ENCODE measurements at places on chromosomes 7 and 10.

DNA sequence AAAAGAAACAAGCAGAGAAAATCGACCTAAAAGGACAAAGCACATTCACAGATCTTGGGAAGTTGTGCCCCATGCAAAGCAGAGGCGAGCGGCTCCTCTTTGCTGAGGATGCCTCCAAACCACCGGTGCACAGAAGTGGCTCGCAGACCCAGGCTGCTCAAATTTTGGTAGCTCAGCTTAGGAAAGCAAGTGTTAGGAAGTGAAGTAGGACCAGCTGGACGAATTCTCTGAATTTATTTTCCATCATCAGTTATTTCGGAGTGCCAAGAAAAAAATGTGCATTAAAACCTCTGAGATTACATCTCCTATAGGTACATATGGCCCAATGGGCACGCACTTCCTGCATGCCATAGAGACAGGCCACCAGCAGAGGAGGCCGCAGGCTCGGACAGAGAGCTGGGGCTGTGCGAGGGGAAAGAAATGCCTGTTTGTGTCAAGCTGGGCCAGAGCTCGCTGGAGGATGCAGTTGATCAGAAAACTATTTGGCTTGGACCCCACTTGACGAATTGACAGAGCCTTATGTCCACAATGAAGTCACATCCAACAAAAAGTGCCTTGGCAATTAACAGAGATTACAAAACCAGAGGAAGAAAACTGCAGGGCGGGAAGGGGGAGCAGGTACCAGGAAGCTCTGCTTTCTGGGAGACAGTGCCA is 122.3 kb upstream of the LYZL2 start:
- no peak for DNase-seq

- no peak for DNase-seq
Measured at GRCh38 chr10:52391927-52392602, 78.0 kb downstream of the DKK1 start.

GRCh38 chr7:78901566-78901965 is 551.9 kb downstream of the MAGI2 start:
- no peak for DNase-seq

DNA sequence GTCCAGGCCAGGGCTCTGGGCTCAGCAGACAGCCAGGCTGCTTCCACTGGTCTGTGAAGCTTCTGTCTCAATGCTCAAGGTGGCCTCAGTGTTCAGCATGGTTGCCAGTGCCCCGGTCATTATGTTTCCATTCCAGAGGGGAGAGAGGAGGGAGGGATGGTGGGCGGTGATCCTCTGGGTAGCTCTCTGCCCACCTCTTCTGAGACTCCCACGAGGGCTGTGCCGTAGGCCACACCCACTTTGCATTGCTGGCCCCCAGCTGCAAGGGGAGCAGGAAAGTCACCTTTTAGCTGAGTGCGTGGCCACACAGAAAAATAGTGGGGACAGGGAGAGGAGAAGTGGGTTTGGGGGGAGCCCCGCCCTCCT is 42.5 kb downstream of the FOXK1 start:
- no peak for DNase-seq

DNA sequence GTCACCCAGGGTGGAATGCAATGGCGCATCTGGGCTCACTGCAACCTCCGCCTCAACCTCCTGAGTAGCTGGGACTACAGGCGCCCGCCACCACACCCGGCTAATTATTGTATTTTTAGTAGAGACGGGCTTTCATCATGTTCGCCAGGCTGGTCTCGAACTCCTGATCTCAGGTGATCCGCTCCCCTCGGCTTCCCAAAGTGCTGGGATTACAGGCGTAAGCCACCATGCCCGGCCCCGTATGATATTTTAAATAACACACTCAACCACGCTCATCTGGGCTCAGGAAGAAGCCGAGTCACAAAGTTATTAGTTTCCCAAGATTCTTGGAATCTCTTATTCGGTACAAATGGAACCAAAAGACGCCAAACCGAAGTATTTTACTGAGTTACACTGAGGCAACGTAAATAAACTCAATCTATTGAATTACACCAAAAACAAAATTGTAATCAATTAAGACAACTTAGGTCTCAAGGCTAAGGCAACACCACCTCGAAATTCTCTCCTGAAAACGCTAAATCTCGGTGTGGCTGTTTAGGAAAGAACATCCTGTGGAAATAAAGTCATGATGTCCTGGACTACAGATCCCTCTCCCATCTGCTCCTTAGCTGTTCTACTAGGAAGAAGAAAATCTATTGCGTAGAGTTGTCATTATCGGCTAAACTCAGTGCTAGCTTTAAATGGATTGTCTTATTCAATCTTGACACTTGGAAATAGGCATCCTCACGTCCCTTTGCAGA is 910 bp downstream of the ARHGAP19 start:
- no peak for DNase-seq

GRCh38 chr10:72846238-72846637 is 47.3 kb upstream of the OIT3 start:
- DNase-seq = no peak

DNA sequence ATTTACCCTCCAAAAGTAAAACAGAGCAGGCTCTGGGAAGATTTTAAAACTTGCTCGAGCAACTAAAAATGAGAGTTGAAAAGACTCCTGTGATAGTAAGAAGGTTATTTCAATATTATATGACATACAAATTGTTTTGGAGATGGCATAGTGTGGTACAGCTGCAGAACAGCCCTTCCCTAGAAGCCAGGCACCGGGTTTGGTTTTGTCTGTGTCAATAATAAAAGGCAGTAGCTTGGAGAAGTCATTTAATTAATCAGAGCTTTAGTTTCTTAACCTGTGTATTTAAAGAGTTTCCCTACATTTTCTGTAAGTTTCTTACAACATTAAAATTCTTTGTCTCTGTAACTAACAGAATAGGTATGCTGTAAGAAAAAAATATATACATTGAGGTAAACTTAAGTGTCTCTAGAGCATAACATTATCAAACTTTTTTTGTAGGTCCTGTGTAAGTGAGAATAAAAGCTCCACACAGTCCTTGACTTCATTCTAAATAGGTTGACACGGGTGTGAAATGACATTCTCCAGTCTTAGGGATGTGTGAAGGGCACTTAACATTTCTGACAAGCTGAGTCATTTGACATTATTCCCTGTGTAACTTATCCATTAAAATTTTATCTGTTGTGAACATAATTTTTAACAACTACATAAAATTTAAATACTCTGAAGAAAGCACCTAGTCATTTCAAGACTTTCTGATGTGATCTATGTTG is 425.0 kb upstream of the ETV1 start:
- DNase-seq = no peak

DNA sequence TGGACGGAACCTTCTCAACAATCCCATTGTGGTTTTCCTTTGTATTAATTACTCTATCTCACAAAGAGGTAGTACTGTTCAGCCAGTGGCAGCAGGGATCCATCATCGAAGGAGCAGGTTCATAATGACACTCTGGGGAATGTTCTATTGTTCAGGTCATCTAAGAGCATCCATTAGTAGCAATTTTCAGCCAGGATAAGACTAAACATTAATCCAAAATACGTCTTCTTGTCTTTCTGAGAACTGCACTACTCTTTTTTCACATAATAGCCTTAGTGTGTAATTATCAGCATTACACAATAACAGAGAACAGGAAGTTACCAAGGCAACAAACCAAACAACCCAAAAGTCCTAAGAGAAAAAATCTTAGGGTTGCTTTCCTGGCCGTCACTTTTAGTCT is 259.5 kb upstream of the VWC2 start:
- DNase-seq = no peak

DNA sequence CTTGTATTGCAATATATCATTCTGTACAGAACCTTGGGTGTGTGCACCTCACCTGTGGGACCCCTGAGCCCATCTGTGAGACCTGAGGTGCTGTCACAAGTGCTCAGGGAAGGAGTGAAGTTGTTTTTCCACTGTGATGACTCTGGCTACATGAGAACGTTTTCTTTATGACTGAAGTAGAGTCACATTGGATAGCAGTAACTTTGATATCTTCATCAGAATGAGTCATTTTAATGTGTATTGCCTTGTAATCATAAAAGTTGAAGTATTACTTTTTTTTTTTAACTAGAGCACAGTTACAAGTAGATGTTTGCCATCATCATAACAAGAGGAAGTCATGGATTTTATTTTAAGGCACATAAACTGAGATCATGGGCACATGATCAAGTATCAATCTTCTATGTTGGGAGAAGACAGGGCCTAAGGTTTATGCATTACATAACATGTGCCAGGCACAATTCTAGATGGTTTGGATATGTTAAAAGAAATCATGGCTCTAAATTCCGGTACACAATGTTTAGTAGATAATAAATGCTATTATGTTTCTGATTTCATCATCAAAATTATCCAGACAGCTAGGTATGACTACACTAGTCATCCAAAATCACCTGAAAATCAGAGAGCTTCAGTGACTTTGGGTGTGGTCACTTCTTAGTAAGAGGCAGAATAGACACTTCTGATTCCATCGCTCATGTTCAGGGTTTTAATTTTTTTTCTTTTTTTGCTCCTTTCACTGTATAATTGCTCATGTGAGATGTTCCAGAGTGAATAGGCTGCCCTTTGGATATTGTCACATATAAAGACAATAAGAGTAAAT is 82.7 kb upstream of the KLF6 start:
- DNase-seq = no peak

DNA sequence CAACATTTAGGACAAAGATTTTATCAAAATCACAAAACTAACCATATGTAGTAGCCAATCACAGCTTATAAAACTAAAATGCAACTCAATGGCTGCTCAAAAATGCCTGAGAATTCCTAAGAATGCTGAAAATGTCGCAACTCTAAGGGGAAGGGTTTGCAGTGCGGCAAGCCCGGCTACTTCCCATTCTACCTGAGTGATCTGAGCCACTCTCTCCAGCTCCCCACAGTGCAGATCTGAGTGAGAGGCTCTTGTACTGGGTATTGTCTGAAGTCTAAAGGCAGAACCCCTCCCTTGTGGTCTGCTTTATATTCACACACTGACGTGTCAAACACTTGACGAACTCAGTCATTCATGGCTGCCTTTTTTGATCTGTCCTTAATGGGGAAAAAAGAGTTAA is 28.9 kb downstream of the RAB11FIP2 start:
- no peak for DNase-seq

DNA sequence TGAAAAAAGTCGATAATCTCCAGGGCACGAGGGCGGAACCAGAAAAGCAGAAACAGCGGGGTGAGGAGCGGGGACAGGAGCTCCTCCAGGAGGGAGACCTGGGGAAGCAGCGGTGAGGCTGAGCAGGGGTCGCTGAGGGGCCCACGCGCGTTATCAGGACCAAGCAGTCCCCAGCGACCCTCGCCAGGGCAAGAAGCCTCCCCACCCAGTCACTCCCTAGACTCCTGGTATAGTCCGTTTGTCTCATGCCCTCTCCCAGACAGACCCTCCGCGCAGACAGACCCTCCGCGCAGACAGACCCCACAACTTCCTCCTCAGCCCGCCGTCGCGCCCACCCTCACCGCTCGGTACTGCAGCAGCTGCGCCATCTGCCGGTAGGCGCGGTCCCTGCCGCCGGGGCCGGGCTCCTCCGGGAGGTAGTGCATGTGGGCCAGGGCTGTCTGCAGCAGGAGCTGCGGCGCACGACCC is 6.3 kb downstream of the ATG9B start:
- DNase-seq = no peak

- no peak for DNase-seq
Measured at GRCh38 chr7:19296617-19297016, 151.4 kb upstream of the FERD3L start.

DNA sequence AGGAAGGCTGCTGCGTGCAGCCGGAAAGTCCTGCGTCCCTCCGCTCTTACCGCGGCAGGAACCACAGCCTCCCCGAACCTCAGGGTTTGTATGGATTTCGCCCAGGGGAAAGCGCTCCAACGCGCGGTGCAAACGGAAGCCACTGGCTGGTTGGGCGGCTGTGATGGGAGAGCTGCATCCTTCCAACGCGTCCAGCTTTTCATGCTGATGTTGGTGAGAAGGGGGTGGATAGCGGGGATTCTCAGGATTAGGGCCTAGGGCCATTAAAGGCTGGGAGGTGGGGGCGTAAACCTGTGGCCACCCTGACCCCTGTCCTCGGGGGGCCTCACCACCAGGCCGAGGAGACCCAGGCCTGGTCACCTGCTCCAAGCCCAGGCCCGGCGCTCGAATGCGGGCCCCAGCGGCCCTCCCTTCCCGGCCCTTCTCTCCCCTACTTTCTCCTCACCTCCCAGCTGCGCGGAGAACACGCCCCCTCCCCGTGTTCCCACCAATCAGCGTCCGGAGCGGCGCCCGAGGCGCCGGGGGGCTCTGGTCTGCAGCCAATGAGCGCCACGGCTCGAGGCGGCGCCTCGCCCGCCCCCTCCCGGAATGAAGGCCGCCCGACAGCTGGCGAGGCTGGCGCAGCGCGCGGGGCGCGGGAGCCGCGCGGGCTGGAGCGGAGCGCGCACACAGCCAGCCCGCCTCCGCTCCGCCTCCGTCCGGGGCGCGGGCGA is 458 bp upstream of the NANOS1 start:
- no peak for DNase-seq

DNA sequence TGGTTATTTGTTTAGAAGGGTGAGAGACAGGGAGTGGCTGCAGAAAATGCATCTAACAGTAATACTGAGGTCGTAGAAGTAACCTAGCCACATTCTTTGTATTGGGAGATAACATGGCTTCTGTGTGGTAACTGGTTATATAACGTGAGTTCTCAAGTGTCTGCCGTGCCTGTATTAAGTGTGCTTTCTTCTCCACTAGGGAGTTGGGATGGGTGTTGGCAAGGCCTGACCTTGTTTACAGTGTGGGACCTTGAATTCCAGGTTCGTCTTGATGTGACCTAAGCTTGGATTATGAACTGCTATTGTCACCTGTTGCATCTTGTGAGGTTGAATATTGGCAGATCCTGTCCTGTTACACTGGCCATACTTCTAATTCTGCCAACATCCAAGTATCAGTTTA is 145.3 kb upstream of the NAMPT start:
- DNase-seq = no peak

DNA sequence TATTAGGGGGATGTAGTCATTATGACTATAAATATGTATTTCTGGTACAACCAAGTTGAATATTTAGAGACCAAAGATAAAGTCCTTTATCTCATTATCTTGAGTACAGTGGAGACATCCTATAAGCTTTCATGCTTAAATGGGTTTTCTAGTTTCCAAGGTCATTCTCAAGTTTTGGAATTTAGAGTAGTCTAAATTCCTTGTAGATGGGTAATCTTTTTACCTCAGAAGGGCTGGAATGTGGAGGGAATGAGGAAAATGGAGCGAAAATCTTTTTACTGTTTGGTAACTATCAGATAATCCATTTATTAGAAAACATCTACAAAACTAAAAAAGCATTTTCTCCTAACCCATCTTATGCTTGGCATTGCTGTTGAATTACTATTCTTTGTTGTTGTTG is 181.3 kb downstream of the RNF133 start:
- DNase-seq = no peak

DNA sequence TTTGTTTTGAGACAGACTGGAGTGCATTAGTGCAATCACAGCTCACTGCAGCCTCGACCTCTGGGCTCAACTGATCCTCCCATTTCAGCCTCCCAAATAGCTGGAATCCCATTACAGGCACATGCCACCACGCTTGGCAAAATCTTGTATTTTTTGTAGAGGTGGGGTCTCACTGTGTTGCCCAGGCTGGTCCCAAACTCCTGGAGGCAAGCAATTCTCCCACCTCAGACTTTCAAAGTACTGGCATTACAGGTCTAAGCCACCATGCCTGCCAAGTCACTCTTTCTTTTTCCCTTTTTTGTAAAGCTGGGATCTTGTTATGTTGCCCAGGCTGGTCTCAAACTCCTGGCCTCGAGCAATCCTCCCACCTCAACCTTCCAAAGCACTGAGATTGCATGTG is 8.3 kb upstream of the NPC1L1 start:
- no peak for DNase-seq

- DNase-seq = no peak
Measured at GRCh38 chr7:132836746-132837145, 245.1 kb downstream of the CHCHD3 start.

Measured in NCI-H2029 treated with DMSO at 0.1 percent for 48 hours (cell line).